ENCODE measurements at places on chromosomes 5 and 9. TPM values are rescaled to one million over a fixed set of nuclear protein-coding genes. Genes with fewer than 3 reads are reported as not detected.

The FOXD4L6 gene
- total RNA-seq, result 0.09 TPM

The CTSV gene
- 0.37 TPM for total RNA-seq

The PLAC8L1 gene
- not detected for total RNA-seq

The NKD2 gene
- total RNA-seq, result 12.0 TPM

The GABRB2 gene
- under 0.01 TPM for total RNA-seq

The EMB gene
- total RNA-seq, result 2.1 TPM

The MAMDC4 gene
- total RNA-seq, result 0.85 TPM

The AFAP1L1 gene
- total RNA-seq, result 2.4 TPM

The CHSY3 gene
- 7.7 TPM for total RNA-seq
